ENCODE measurements at places on chromosomes 2 and 18.

DNA sequence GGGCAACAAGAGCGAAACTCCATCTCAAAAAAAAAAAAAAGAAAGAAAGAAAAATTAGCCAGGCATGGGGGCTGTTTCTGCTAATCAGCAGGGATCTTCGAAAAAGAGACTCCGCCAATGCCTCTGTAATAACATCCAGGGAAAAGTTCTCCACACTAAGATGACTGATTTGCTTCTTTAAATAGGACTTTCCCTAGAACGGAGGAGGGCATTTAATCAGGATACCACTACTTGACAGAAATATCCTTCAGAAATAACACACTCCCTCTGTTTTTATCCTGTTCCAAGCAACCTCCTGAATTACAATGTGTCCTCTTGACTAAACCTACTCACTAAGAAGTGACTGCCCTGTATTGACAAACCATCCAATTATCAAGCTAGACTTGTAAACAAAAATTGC, 21.7 kb downstream of the REV1 start:
- no peak for DNase-seq

GRCh38 chr18:75438891-75439290, 11.4 kb upstream of the SMIM21 start:
- no peak for DNase-seq

GRCh38 chr2:161209902-161210301, 49.7 kb downstream of the TANK start:
- DNase-seq, result no peak

DNA sequence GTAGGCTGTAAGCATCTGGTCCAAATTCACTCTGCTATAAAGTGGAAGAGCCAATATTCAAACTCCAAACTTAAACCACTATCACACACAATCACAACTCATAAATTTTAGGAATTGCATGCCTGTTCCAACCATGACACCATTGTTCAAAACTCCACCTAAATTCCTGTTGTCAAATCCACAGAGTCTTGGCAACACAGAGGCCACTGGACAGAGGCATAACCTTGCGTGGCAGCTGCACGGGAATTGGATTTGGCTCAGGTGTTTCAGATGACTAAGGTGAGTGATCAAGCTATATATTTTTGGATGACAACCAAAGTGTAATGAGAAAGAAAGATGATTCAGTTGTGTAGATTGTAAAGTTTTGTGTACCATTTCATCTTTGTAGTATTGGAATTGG, 422.7 kb upstream of the TNP1 start:
- no peak for DNase-seq

- no peak for DNase-seq
Observed at GRCh38 chr18:79587226-79587741, 92.3 kb upstream of the CTDP1 start.

DNA sequence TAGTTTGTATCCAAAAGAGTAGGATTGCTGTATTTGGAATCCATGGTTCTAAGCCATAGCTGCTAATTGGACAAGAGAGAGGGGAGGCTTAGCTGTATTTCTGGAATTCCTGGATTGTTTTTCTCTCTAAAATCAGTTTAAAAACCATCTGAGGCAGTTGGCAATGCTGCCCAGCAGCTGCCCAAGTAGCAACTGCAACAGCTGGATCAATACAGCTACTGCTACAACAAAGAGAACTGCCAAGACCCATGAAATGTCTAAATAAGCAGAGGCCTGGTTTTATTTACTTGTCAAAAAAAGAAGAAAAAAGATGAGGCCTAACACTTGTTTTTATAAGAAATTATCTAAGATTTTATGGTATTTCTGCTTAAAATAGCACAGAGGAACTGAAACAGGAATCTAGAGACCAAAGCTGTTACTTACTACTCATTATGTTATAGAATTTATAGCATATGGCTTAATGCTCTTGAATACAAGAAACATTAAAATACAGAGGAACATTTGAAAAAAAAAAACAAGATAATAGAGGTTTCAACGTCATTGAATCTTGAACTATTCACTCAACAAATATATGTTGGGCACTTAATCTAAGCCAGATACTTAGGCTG, 39.1 kb downstream of the TMEFF2 start:
- DNase-seq, result no peak

DNA sequence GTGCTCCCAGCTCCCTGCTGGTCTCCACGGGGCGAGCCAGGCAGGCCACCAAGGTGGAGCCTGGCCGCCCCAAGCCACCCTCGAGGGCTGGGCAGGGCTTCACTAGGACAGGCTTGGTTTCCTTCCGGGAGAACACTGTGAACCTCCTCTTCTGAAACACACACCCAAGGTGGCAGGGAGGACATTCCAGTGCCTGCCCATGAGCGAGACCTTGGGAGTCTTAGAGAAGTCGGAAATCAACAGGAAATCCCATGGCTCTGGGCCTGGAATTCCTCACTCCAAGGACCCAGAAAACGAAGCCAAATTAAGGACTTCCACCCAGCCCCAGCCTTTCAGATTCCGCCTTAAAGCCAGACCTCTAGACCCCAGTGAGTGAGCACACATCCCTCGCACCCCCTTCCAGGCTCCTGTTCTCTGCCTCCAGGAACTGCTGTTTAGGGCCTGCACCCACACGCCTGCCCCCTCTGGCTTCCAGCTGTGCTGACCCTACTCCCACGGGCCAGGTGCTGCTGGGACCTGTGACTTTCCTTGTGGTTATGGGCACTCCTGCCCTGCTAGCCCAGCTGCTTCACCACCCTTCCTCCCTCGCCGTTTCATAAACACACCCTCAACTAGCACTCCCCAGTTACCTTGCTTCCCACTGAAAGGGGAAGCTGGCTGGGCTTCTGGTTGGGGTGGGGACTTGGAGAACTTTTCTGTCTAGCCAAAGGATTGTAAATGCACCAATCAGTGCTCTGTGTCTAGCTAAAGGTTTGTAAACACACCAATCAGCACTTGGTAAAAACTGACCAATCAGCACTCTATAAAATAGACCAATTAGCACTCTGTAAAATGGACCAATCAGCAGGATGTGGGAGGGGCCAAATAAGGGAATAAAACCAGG, 13.7 kb downstream of the GPR17 start:
- DNase-seq, result no peak

GRCh38 chr2:206230060-206230762, 44.3 kb upstream of the ZDBF2 start:
- DNase-seq, result peak; percentile 75

DNA sequence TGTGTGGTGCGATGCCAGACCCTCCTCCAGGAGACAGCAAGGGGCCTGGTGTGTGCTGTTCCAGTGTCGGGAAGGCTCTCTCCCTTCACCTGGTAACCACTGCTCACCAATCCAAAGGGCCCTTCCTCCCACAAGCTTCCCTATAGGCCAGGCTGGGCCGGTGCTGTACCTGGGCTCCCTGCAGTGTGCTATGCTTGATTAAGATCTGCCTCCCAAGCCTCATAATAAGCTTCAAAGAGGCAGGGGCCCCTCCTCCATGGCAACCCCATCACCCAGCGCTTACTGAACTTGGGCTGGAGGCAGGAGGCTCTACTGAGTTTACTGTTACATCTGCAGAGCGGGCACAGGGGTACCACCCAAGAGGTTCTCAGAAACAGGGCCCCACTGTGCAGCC, 4.5 kb upstream of the MAL start:
- DNase-seq, result no peak

- no peak for DNase-seq
Observed at GRCh38 chr2:217431577-217432269, 571.1 kb downstream of the TNS1 start.

DNA sequence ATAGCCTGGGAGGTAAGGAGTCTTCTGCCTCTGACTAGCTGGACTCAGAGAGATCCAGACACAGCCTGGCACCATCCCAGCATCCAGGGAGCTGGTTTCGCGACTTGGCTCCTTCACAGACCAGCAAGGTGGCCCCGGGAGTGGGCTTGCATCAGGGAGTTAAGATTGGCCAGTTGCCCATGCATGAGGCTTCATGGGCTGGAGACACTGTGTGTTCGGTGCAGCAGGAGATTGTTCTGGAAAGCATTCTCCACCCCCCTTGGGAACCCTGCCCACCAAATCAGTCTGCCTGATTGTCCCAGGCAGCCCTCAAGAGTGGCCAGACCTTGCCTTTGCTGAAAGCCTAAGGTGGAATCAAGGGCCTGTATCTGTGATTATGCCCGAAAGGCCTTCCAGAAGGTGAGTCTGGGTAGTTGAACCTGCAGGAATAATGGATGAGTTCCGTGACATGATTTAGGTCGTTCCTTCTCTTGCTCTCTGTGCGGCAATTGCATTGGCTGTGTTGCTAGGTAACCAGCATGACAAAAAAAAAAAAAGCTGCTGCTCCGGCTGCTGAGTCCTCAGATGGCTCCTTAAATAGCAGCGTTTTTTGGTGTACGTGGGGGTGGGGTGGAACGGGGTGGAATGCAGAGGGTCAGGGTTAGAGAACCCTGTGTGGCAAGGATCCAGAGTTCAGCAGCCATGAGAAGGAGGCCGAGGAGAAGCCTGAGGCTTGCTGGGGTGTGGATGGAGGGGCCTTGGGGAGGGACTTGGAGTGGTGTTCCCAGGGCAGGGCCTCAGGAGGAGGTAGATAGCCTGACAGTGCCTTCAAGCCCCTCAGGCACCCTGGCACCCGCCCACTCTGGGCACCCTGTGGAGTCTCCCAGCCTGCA, 93.0 kb upstream of the MCFD2 start:
- peak; percentile 73 for DNase-seq

DNA sequence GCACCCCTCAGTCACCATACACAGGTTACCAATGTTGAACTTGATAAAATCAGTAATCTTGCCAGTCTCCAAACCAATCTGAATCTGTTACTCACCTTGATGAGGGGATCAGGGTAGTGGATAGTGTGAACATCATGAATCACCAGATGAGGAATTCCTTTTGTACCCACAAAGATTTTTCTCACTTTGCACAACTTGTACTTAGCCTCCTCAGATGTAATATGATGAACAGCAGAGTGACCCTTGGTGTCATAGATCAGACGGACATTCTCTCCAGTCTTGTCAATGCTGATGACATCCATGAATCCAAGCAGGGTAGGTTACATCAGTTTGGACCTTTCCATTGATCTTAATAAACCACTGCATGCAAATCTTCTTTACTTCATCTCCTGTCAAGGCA, 54.7 kb downstream of the MDH1 start:
- DNase-seq, result no peak

- no peak for DNase-seq
Observed at GRCh38 chr2:174580951-174581350, 16.7 kb downstream of the WIPF1 start.

DNA sequence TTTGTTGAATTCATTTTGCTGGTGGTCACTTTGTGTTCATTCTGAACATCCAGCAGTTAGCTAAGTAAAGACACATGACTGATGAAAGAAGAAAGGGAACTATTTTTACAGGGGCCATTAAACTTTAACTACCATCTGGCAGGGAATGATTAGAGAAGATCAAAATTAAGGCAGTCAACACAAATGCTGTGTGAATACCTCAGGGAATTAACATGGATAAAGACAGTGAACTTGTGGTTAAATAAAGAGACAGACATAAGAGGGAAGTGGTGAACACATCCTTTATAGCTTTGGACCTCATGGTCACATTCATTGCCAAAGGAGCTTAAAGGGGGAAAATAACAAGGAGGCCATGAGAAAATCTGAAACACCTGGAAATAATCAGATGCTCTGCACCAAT, 52.6 kb upstream of the ATP5MC3 start:
- no peak for DNase-seq

DNA sequence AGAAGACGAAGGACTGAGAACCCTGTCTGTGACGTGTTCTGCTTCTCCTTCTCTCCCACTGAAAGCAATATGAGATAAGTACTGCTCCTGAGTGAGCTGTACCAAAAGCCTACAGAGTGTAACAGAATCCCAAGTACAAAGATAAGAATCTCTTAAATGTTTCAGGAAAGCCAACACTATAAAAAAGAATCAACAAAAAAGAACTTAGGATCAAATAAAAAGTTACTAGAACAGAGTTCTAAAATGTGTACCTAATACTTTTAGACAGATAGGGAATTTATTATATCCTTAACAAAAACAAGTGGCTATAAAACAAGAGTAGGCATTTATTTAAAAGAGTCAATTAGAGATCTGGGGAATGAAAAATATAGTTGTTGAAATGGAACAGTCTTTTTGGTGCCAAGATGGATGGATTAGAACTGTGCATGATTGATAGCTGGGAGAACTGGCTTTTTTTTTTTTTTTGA, 49.0 kb downstream of the NCOA1 start:
- DNase-seq, result no peak

GRCh38 chr2:17303521-17303920, 214.7 kb downstream of the RAD51AP2 start:
- DNase-seq, result no peak

DNA sequence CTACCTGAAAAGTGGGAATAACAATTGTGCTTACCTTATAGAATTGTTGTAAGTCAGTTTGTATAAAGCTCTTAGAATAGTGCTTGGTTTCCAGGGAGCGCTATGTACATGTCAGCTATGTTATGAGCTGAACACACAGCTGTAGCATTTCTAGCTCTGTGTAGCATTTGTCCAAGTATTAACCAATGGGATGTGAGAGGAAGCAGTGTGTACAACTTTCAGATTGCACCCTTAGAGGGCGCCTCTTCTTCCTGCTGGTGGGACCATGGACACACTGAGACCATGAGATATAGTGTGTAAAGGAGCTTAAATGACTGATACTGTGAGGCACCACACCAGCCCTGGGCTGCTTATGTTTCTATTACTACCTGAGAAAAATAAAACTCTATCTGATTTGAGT, 380.2 kb downstream of the LNPK start:
- no peak for DNase-seq

DNA sequence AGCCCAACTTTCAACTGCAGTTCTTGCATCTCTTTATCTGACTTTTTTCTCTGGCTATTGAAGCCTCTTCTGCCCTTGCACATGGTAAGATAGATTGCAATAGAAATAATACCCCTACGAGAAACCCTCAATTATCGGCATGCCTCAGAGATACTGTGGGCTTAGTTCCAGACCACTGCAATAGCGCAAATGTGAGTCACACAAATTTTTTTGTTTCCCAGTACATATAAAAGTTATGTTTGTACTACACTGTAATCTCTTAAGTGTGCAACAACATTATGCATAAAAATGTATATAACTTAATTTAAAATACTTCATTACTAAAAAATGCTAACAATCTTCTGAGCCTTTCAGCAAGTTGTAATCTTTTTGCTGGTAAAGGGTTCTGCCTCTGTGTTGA, 124.7 kb downstream of the PDE1A start:
- DNase-seq, result no peak

DNA sequence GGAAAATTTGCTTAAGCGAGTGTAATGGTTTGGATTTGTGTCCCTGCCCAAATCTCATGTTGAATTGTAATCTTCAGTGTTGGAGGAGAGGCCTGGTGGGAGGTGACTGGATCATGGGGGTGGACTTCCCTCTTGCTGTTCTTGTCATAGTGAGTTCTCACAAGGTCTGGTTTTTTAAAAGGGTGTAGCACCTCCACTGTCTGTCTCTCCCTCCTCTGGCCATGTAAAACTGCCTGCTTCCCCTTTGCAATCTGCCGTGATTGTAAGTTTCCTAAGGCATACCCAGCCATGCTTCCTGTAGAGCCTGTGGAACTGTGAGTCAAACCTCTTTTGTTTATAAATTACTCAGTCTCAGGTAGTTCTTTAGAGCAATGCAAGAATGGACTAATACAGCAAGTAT, 6.6 kb downstream of the YIPF4 start:
- no peak for DNase-seq
